ENCODE measurements at places on chromosomes 3 and 15.

GRCh38 chr3:30426293-30426993, 180.0 kb upstream of the TGFBR2 start:
- no peak for DNase-seq

- no peak for DNase-seq
Measured at GRCh38 chr15:100898152-100898490, 18.5 kb downstream of the ALDH1A3 start.

DNA sequence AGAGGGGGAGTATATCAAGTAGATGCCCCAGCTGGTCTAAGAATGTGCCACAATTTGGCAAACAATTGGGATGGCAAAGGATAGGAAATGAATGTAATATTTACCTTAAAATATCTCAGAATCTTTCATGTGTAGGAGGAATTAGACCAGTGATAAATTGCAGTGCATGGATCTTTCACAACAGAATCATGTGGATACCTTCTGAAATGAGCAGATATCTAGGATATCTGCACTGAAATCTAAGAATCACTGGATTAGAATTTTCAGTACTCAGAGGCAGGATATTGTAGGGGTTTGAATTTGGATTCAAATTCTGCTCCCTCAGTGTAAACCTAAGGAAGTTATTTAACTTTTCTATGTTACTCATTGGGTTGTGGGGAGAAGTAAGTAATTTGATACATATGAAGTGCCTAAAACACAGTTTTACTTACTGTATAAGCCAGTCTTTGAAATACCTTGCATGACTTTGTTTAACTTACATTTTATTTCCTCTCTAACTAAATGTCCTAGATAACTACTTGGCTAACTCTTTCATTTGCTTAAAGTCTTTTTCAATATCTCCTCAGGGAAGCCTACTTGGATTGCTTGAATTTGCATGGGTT, 8.8 kb downstream of the IL1RAP start:
- DNase-seq = no peak

GRCh38 chr15:90322538-90322937, 29.5 kb upstream of the ZNF774 start:
- no peak for DNase-seq

- no peak for DNase-seq
Measured at GRCh38 chr3:72407766-72408165, 440.5 kb downstream of the SHQ1 start.

DNA sequence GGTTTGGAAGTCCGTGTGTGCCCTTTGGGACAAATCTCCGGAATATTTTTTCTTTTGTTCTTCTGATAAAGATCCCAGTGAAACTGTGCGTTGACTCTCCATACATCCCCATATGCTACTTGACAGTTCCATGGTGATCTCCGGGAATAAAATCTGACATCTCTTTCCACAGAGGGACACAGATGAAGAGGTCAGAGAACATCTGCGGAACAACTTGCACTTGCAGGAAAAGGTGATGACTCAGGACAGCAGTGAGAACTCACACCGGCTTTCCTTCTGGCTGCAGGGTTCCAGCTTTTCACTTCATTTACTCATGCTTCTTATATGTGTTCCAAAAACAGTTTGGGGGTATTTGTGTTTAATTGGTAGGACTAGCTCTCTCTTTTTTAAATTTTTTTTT, 157.5 kb upstream of the CHRM5 start:
- DNase-seq = no peak

DNA sequence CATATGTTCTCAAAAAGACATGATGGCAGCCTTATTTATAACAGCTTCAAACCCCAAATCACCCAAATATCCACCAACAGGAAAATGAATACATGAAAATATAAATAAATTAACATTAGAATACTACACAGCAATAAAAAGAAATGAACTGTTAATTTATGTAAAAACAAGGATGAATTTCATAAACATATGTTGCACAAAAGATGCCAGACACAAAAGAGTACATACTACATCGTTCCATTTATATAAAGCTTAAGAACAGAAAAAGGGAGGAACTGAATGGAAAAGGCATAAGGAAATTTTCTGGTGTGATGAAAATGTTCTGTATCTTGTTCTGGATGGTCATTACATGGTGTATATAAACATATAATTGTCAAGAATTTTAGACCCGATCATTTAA, 69.9 kb upstream of the TUSC7 start:
- no peak for DNase-seq

DNA sequence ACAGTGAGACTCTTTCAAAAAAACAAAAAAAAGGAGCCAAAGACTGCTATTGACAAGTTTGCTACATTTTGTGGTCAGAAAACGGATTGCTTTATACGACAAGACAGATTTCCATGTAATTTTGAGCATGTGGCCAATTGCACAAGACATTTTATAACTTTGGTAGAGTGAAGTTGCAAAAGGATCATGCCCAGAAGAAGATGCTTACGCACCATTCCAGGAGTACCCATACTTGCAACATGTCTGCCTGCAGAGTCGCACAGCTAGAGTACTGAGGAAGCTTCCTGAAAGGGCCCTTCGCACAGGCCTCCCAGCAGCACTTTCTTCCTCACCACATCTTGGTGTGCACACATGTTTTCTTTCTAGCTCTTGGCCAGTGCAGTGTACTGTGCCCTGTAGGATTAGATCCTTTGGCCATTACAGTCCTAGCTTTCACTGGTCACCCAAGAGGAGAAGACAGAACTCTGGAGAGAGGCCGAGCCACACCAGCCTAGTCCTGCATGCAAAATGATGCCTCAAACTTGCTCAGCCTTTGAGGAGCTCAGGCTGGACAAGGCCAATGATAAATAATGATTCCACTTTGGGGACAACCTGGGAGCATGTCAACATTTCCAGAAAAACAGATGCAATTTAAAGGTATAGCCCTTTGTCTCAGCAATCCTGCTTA, 11.7 kb downstream of the CHDH start:
- no peak for DNase-seq

- no peak for DNase-seq
Measured at GRCh38 chr3:128155616-128156360, 2.5 kb downstream of the EEFSEC start.

- no peak for DNase-seq
Measured at GRCh38 chr3:79383402-79384012, 384.3 kb downstream of the ROBO1 start.

DNA sequence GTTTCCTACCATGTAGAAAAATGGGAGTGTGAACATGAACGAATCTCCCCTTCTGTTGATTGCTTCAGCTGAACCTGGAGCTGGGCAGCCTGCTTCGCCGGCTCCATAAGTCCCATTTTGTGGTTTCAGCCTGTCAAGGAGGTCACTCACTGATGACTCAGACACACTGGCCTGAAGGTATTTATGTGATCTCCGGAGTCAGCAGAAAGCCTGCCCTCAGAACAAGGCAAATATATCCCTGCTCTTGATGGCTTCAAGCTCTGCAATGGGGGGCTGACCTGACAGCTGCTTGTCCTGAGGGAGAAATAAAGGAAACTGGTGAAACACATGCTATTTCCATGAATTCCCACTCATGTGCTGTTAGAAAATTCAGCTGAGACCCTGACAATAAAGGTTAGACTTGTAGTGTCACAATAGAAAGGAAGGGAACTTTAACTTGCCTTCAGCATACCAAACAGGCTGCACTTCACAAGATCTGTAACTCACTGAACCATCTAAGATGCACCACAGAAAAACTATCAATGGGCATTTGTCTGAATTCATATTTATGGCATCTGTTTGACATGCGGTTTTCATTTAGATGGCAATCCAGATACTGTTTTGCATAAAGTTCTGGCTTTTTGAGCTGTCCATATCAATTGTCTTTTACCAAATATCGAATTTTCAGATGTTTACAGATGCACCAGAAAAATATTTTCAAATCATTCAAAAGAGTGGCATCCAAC, 282.0 kb upstream of the VEPH1 start:
- no peak for DNase-seq

- DNase-seq = no peak
Measured at GRCh38 chr15:67745073-67746006, 80.0 kb upstream of the SKOR1 start.

DNA sequence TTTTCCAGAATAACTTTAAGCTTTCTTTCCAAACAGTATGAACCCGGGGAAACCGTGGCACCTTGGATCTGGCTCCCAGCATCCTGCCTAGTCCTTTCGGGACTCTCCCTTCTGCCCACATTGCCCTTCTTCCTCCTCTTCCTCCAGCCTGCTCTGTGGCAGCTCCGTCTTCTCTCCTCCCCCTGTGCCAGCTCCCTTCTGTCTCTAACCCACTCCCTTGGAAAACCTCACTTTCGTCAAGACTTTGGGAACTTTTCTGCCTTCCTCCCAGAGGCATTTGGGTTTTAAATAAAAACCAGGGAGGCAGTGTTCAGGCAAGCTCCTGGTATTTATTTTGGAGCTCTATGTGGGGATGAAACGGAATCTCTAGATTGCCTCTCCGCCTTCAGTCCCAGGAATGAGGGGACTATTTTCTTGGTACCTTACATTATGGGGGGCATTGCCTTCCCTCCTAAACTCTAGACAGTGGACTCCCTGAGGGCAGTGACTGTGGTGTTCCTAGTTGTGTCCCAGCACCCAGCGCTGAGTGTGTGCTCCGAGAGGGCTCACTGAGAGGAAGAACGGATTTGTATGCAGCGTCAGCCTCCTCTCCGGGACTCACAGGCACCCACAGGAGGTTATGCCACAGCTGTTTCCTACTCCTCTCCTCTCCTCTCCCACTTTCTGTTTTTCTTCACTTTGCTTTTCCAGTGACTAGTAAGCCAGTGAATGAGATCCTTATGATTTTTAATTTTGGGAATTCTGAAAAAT, 105.4 kb upstream of the MRPS22 start:
- no peak for DNase-seq

DNA sequence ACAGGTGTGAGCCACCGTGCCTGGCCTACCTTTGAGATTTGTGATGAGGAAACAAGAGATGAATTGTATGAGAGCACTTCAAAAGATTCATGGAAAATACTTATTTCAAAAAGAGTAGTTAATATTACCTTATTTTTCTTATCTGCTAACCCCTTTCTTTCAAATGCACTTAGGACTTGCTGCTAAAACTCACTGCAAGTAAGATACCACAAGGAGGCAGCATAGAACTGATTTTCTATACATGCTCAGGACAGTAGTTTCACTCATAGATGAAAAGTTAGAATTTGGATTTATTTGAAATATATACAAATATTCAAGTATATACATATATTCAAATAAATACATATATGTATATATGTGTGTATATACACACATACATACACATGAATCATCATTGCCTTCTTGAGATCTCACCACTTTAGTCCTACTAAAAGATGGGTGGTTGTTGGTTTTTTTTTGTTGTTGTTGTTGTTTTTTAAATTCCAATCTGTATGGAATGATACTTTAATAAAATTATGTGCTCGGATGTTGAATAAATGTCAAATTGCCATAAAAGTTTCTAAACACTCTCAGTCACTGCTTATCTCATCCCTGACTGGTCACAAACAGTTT, 2.4 kb downstream of the CCNDBP1 start:
- no peak for DNase-seq

DNA sequence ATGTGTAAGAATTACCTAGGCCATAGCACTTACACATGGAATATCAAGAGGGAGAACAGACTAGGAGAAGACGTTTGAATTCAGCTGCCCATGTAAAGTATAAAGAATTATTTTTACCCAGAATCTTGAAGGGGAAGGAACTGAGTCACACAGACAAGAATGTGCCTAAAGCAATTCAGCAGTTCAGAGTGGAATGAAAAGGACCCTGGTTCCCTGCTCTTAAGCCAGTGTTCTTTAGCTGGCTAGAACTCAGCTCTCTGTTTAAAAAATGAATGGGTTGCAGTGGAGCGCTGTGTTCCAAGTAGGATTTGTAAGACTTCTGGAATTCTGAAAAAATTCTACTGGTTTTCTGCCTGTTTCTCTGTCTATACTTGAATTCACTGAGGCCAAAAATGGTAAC, 440.2 kb downstream of the LPP start:
- DNase-seq = no peak

DNA sequence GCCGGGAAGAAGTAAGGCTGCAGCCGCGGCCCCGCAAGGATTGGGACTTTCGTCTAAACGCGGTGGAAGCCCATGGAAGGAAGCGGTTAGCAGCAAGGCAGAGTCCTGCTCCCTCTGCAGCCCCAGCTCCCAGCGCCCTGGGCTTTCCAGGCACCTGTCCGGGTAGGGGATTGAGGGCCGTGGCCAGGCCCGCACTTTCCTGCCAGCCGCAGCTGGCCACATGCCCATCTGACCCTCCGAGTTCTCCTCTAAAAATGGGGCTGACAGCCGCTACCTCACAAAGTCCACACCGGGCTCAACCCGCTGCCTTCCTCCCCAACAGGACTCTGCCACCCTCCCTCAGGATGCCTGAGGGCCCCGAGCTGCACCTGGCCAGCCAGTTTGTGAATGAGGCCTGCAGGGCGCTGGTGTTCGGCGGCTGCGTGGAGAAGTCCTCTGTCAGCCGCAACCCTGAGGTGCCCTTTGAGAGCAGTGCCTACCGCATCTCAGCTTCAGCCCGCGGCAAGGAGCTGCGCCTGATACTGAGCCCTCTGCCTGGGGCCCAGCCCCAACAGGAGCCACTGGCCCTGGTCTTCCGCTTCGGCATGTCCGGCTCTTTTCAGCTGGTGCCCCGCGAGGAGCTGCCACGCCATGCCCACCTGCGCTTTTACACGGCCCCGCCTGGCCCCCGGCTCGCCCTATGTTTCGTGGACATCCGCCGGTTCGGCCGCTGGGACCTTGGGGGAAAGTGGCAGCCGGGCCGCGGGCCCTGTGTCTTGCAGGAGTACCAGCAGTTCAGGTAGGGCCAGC, 1.9 kb downstream of the NEIL1 start:
- DNase-seq = no peak

GRCh38 chr3:143424874-143425273, 305.3 kb downstream of the CHST2 start:
- DNase-seq = no peak

DNA sequence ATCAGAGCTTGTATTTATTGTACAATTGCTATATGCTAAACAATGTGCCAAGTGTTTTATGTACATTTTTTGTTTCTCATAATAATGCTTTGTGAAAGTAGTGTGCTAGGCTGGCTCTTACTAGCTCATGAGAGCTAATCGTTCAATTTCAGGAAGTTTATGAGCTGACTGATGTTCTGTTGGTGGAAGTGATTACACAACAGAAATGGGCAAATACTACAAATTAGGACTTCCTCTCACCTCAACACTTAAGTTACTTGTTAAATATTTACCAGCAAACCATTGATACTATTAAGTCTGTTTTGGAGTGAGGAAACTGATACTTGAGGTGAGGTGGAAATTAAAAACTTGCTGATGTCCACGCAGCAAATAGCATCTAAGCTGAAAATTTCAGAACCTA, 32.3 kb downstream of the SLC9C1 start:
- DNase-seq = no peak

DNA sequence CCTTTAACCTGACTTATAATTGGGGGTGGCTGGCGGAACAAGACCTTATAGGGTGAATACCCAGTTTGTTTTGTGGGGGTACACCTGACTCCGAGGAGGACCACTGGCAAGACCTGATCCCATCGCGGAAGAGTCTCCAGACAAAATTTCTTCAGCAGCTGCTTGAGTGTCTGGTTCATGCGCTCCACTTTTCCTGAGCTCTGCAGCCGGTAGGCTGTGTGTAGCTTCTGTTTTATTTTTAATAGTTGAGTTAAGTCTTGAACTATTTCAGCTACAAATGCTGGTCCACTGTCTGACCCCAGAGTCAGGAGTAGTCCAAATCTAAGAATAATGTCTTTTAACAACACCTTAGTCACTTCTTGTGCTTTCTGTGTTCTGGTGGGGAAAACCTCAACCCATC, 21.2 kb upstream of the NOX5 start:
- DNase-seq = no peak

- DNase-seq = no peak
Measured at GRCh38 chr15:101207867-101208288, 44.0 kb downstream of the CHSY1 start.
